ENCODE measurements at places on chromosomes 2 and 18.

DNA sequence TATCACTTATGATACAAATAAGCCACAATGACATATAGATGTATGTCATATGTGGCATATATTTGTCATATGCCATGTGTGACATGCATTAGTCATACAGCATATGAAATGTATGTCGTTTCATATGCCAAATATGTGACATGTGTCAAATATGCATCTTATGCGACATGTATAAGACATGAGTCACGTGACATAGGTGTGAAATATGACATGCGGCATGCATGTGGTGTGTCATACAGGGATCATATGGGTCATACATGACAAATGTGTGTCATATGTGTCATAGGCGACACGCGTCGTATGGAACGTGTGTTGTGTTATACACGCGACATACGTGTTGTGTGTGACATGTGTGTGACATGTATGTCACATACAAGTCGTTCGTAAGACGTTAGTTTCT lies 2154.0 kb upstream of the PIK3C3 start:
- DNase-seq, result no peak

- no peak for DNase-seq
Measured at GRCh38 chr2:240466579-240467148, 31.2 kb downstream of the GPC1 start.

DNA sequence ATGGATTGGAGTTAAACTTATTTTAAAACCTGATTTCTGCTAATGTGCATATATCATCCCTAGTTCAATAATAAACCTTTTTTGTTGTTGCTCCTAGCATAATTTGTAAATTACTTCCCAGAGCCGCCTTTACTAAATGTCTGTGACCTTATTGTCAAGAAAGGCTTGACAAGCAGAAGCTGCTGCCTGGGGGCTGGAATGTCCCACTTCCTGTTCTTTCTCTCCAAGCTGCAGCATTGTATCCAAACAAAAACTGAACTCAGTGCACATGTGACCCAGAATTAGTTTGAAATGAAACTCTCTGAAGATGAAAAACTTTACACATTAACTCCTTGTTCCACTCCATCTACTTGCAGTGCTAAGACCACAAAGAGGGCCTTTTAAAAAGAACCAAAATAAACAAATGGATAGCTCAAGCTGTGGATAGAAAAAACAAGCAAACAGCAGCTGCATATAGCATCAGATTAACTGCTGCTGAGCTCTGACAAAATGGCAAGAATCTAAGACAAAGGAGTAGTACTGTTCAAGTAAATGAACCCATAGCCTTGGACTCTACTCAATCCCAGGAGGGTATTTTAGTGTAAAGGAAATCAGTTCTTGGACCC lies 99.8 kb upstream of the NEUROD1 start:
- DNase-seq, result no peak

- DNase-seq, result no peak
Measured at GRCh38 chr2:366706-367105, 78.8 kb upstream of the ALKAL2 start.

- no peak for DNase-seq
Measured at GRCh38 chr2:150471813-150472510, 15.5 kb downstream of the RND3 start.

DNA sequence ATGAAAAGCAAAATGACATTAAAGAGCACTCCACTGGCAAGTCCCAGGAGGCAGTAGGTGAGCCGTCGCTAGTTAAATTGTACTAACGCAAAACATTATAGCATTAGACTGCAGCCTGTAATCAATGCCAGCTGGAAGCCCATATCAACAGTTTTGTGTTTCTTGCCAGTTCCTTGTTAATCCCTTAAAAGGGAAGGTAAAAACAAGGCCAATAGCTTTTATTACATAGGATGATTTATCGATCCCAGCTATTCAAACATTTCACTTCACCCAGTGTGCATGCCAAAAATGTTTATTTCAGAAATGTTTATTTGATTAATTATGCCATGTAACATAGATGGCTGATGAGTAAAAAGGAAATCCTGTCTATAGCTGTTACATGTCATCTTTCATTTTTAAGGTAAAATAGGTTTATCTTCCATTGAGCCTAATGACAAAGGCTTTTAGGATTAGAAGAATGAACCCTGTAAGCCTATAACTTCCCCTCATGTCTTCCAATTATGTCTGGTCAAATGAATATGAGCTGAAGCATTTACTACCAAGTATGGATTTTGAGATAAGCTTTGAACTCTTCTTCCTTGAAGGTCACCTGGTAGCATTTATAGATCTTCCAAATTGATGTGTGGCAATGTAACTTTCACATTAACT lies 591.2 kb downstream of the RNF144A start:
- no peak for DNase-seq

GRCh38 chr2:66442516-66443185 lies 7.7 kb downstream of the MEIS1 start:
- no peak for DNase-seq

- no peak for DNase-seq
Measured at GRCh38 chr2:240285725-240286124, 145.3 kb upstream of the OTOS start.

DNA sequence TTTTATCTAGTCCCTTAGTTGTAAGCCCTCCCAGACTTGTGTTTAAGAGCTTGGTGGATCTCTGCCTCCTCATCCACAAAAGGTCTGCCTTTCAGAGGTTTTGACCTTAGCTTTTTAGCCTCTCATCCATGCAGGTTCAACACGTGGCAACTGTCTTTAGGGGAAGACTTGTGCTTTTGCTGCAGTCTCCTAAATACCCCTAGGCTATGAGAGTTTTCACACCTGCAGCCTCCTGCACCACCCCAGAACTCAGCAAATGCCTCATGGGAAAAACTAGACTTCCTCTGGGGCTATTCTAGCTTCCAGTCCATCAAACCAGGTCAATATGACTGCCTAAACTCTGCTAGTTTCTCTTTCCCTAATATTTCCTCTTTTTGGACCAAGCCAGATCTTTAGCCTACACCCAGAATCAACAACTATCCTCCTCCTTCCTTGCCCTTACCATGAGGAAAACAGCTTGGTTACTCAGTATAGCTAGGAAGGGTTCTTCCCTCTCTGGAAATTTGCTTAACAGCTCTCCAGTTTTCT lies 132.3 kb upstream of the RIOK3 start:
- no peak for DNase-seq

DNA sequence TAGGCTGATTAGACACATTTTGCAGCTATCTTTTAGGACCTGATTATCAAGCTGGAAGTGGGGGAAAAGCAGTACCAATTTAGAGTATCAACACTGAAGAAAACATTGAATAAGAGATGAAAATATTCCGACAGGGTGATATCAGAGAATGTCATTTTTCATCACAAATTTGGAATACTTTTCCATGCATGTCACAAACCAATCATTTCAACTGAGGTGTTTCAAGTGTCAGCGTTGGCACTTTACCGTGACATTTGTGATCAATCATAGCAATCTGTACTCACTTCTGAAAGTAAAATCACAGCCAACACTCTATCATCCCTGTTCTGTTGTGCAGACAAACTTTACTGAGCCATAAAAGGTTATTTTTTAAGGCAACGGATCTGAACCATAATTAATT lies 75.4 kb downstream of the PDE1A start:
- DNase-seq, result no peak

- DNase-seq, result no peak
Measured at GRCh38 chr2:170005702-170006101, 172.2 kb upstream of the MYO3B start.

DNA sequence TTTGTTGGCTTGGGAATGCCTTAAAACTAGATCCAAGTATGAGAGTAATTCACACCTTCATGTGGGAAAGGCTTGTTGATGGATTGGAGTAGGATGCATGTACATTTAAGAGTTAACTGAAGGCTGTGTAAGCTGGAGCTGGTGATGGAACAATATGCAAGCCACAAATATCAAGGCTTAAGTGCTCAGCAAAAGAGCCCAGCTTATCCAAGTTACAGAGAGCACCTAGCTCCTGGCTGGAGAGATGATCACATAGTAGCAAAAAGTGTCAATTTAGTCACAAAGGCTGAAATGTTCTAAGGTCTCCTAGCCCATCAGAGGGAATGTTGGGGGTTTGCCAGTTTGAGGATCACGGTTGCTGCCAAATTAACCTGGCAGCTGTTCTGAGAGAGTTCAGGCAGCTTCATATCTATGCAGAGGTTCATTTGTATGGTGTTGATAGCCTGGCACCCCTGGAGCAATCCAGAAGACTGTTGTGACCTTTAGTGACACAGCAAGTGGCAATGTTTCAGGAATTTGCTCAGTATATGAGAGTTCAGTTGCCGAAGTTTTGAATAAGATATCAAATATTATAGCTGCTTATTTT lies 228.2 kb downstream of the DOK6 start:
- DNase-seq, result no peak

GRCh38 chr2:230068651-230069055 lies at the start of gene SLC16A14:
Gene SLC16A14, minus strand, starts transcription at chr2:230068924. Its CDS starts 9,572 bp downstream, at chr2:230059352.
- DNase-seq, result no peak

DNA sequence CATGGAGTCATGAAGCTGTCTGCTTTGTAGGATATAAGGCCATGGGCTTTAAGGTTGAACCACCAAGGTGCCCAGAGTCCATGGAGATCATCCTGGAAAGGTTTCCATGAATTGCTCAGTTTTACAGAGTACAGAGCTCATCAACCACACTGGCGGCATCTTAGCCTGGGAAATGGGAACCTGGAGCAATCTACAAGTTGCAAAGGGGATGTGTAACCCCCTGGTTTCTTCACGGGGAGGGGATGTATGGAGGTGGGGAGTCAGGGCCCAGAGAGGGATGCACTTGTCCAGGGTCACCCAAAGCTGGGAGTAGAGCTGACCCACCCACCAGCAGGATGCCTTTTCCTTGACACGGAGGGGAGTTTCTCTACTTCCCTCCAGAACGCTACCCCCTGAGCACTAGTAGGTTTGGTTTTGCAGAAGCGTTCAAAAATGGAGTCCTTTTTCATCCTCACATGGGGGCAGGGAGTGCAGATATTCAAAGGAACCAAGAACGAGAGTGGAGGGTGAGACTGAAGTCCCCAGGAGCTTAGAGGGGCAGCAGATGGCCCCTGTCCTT lies 7.2 kb downstream of the TMEM37 start:
- DNase-seq, result no peak

- no peak for DNase-seq
Measured at GRCh38 chr2:18975506-18976167, 382.8 kb downstream of the OSR1 start.

DNA sequence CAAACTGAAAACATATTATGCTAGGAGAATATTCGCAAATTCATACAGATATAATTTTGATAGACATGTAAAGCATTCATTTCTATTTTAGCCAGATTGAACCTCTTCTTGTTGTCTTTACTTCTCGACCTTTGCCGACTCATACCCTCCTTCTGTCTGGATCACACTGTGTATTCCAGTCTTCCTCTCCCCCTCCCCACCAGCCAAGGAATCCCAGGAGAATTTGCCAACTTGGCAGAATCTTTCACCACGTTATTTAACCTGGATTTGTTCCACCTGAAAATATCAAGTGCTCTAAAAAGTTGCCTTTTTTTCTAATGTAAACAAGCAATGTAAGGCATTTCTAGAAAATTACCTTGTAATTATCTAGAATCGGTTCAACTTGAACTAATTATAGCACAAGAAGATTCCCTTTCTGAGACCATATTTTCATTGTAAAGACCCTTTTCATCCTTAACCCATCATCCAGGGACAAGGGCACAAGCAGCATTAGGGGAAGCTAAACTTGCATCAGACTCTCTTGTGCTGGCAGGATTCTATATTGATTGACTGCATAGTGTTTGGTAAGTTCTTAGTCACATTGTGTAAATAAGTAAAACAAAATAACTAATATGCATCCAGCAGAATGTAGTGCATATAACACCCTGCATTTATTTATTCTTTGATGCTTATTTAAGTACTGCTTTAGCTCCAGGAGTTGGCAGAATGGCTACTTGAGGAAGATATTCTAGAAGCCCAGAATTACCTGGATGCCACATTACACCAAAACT lies 1328.7 kb upstream of the NXPH2 start:
- no peak for DNase-seq

DNA sequence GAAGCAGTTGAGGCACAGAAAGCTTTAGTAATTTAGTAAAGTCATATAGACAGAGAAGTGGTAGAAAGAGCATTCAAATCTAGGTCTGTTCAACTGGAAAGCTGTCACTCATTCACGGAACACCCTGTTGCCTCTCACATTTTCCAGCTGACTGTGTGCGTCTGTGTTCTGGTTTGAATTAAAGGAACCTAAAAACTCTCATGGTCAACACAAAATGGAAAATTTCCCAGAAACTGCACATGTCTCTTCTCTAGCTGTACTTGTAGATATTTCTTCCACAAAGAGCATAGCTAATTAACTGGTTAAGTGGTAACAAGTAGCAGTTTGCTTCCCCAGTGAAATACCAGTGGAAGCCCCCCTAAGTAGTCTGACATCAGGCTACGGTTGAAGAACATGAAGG lies 390.8 kb downstream of the TGIF1 start:
- no peak for DNase-seq

GRCh38 chr2:103484906-103485305 lies 723.1 kb downstream of the TMEM182 start:
- DNase-seq, result no peak

DNA sequence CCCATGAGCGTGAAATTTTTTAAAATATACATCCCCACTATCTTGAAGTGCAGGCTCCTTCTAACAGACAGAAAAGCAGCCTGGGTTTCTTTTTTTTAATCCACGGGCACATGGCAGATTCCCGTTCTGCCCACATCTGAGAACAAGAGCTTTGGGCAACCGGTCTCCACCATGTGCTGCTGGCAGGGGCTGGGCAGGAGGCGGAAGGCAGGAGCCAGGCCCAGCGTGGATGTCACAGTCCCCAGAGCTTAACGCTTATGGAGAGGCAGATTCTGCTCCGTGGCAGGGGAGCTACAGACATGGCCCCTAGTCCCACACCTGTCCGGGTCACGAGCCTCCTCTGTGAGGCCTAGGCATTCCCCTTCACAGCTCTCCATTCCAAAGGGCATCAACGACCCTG lies 503.0 kb upstream of the MYT1L start:
- DNase-seq, result no peak

DNA sequence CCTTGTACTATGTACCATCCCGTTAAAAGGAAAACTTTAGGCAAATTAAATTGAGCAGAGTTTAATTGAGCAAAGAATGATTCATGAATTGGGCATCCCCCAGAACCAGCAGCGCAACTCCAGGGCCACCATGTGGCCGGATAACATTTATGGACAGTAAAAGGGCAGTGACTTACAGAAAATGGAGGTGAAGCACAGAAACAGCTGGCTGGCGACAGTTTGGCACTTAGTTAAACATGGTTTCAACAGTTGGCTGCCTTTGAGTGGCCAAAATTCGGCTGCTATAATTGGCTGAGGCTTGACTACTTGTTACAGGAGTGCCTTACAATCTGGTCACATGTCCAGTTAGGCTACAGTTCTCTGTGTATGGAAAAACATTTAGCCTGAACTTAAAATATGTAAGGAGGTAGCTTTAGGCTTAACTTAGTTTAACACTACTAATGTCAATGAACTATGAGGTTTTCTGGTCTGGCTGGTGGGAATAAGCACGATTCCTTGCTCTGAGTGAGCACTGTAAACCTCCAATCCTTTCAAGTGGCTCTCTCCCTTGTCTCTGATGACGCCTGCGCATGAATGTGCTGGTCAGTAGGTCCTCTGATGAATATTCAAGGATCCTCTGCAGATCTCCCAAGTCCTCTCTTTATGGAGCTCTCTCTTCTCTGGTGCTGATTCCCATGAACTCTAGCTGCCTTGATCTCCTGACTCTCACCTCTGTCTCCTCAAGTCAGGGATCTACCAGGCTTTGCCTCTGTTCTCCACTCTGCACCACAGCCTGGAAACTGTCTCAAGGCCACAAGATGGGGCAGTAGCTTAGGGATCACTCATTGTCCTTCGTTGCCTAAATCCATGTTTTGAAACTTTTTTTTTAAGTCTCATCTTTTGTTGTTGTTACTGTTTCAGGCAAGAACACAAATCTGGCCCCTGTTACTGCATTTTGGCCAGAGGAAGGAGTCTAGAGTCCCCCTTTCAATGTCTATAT lies 24.4 kb upstream of the RAB31 start:
- no peak for DNase-seq

GRCh38 chr18:47591429-47591828 lies 339.0 kb downstream of the SMAD2 start:
- DNase-seq, result no peak

All from stimulated activated CD8-positive, alpha-beta memory T cell treated with anti-CD3 and anti-CD28 coated beads, Interleukin-15, amount 100 ng/mL, for 24 hours (primary cell).